ENCODE measurements at places on chromosomes 4 and X.
A peak's percentile ranks its signal among the peaks of the same experiment; 100 is the strongest.

DNA sequence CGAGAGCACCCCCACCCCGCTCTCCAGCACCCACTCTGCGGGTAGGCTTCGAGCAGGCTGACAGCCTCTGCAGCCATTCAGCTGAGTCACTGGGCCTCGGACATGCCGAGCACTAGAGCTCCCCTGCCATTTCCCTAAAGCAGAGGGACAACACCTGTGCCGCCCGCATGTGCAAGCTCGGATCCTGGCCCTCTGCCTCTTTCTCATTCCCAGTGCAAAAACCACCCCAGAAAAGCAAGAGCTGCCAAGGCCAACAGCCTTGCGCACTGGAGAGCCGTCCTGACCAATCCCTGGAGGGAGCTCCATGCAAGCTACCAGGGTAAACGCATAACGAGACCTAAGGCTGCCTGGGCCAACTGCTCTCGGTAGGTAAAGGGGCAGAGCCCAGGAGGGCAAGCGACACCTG, 5.3 kb downstream of the HCFC1 start:
- no peak for DNase-seq

DNA sequence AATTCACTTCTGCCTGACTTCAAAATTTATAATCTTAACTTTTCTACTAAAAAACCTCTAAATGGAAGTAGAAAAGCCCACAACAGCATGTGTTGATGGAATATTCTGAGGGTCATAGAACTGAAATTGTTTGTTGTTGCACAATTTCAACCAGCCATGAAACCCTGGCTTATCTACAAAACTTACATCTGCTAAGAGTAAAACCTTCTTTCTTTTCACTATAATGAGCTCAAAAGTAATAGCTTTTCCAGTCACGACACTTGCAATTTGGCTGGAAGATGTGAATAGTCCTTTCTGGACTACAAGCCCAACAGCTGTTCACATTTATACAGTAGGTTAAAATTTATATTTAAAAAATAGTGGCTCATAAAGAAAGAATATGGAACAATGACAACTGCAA, 250.0 kb downstream of the GPAT3 start:
- no peak for DNase-seq

DNA sequence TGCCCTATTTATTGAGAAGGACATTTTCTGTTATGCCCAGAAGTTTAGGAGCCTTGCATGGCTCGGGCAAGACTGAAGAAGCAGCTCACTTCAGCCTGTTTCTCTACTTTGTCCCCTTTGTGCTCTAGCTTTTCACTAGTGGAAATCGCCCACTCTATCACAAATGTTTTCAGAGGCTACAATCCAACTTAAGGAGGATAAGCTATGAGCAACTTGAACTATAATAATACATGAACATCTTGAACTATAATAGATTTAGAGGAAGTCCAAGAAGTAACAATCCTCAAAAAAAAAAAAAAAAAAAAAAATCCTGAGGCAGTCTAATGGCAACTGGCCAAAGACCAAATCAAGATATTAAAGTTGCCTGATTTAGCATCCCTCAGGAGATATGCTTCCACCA, 452.3 kb downstream of the IL1RAPL1 start:
- DNase-seq, result no peak

GRCh38 chr4:7614350-7614949, 179.7 kb upstream of the PSAPL1 start:
- no peak for DNase-seq

DNA sequence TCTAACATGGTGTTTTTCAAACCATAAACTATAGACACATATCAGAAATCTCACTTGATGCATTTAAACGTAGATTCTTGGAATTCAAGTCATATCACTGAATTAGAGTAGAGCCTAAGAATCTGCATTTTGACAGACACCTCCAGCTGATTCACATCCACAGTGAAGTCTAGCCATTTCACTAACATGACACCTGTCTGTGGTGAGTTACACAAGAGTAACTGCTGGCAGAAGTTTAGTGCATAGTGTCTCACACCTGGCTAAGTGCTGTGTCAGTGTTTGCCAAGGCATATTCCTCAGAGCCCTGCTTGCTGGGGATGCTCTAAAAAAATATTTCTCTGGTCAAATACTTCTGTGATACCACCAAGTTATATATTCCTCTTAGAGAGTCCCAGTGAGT, 237.5 kb upstream of the DIAPH2 start:
- no peak for DNase-seq

DNA sequence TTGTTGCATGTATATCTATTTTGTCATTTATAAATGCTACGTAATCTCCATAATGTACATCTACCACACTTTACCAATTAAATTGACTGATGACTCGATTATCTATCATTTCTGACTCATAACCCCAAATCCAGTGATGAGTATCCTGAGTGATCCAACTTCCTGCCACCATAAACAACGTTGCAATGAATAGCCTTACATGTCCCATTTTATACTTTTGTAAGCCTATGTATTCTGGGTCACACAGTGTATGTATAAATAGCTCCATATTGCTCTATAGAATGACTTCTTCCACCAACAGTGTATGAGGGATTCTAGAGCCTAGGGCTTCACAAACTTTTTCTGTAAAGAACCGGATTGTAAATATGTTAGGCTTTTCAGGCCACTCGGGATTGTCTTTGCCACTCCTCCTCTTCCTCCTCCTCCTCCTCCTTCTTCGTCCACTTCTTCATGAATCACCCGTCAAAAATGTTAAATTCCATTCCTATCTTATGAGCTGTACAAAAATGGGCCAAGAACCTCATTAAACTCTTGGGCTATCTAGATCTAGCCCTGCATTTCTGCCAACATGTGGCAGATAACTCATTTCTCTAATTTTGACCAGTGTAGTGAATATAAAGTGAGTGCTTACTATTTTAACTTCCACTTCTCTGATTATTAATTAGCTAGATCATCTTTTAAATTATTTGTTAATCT, 672.2 kb upstream of the AMOT start:
- no peak for DNase-seq

- DNase-seq, result no peak
Measured at GRCh38 chr4:149781150-149781549, 34.5 kb downstream of the IQCM start.

DNA sequence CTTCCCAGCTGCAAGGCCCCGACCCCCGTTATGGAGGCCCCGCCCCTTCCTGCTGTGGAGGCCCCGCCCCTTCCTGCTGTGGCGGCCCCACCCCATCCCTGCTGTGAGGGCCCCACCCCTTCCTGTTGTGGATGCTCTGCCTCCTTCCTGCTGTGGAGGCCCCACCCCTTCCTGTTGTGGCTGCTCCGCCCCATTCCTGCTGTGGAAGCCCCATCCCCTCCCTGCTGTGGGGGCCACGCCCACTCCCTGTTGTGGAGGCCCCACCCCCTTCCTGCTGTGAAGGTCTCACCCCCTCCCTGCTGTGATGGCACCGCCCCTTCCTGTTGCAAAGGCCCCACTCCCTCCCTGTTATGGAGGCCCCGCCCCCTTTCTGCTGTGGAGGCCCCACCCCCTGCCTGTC, 104.9 kb upstream of the PSAPL1 start:
- DNase-seq, result peak; percentile 16

GRCh38 chrX:64975491-64975890, 759 bp downstream of the ZC4H2 start:
- DNase-seq, result no peak

All from activated T-cell treated with anti-CD3 and anti-CD28 coated beads for 48 hours (primary cell).